ENCODE measurements at places on chromosomes 16 and 17.
A peak's percentile ranks its signal among the peaks of the same experiment; 100 is the strongest.

DNA sequence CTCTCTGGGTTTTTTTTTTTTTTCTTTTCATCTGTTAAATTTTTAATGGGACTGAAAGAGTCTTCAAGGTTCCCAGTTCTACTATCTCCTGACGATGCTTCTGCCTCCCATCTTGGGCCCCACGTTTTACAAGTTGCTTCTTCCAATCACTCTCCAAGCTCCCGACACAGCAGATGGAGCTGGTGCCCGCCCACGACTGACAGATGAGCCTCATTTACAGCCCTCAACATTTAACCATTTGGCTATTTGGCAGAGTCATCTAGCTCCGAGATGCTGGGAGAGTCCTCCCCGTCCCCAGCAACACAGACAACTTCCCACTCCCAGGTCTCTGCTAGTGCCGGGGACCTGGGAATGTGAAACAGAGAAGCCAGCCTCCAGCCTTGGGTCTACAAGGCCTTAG is 276.9 kb downstream of the SHISA9 start:
- no peak for DNase-seq

DNA sequence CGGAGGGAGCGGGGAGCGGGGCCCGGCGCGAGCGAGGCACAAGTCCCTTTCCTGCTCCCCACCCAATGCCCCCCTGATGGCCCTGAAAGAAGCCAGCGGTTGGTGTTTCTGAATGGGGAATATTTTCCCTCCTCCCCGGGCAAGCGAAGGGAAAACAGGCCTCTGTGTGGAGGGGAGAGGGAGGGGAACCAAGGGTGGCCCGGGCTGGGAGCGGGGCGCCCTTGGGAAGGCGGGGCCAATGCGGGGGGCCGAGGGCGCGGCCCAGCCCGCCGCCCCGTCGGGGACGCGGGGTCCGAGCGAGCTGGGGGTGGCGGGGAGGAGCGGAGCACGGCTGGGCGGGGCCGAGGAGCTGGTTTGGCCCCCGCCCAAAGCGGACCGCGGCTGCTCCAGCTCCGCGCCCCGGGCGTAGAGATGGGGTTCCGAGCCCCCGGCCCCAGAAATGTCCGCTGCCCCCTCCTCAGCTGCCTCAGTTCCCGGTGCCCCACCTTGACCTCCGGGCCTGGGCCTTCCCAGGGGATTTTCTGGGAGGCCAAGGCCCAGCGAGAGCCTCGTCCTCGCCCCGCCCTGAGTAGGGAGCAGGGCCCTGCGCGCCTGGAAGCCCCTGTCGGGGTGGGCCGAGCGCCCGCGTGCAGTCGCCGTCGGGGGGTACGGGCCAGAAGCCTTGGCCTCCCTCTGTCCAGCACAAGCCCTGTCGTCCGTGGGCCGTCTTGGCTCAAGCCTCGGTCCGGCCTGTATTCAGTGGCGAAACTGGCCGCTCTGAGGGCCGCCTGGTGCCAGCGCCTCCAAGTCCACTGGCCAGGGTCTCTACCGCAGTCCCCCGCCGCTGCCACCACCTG is 3.9 kb upstream of the HEXIM1 start:
- DNase-seq, result no peak

DNA sequence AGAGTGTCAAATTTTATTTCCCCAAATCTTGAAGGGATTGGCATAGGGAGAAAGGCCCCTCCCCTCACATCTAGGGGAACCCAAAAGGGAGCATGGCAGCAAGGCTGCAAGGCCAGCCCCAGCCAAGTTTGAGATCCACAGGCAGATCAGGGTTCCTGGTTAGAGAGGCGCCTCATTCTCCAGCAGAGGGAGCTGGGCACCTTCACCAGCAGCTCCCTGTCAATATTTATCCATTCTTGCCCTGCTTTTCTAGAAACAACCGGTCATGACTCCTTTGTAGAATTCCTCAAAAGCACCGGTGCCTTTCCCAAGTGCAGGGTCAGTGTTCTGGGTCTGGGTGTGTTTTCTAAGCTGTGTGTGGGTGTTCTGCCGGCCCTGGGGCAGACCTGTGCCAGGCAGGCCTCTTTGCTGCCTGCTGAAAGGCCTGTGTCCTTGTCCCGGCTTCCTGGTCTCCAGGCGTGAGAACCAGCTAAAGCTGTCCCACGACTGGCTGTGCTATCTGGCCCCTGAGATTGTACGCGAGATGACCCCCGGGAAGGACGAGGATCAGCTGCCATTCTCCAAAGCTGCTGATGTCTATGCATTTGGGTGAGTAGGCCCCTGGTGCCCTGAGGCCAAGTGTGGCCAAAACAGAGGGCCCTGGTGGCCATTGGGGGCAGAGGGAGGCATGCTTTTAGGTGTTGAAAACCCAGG is 21.2 kb upstream of the LGALS9 start:
- no peak for DNase-seq

DNA sequence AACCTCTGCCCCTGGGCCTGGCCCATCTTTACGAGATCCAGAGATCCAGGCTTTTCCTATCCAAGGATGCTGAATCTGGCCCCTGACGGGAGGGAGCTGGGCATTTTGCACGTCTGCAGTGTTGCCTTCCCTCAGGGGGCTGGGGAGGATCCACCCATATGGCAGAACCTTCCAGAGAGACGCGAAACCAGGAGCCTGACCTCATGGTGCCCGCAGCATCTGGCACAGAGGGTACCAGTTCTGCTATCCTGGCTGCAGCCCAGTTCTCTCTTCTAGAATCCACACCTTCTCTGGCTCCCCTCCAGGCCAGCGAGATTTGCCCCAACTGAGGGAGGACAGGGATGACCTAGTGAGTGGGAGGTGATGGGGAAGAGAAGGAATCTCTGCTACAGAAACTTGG is 20.5 kb upstream of the ZNF652 start:
- no peak for DNase-seq

DNA sequence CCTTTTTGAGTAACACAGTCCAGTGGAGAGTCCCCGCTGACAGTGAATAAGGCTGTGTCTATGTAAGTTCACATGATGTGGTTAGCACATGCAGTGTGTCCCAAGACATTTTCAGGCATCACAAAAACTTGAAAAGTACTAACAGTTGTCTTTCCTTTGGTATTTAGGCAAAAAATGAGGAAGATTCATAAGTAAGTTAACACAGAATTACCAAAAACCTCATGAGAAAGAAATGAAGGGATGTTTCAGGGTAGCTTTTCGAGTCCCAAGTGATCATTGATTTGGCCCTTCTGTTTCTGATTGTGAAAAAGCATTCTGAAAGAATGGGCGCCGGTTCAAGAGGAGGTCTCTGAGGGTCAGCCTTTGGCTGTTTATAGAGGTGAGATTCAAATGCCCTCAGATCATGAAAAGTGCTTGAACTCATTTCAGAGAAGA is 529 bp upstream of the ASPA start:
- no peak for DNase-seq

- DNase-seq, result peak; percentile 27
These were observed 41.4 kb downstream of the SRCIN1 start for GRCh38 chr17:38564254-38564837.

All from NCI-H2081 (cell line).